ENCODE measurements at places on chromosomes 5 and 9.

- no peak for DNase-seq
These were observed 135.6 kb downstream of the ZNF354C start for GRCh38 chr5:179195561-179196404.

- no peak for DNase-seq
These were observed 7.3 kb downstream of the COL5A1 start for GRCh38 chr9:134648701-134649530.

GRCh38 chr5:58317009-58317408, 142.9 kb downstream of the PLK2 start:
- DNase-seq: no peak

- no peak for DNase-seq
These were observed 2.6 kb downstream of the BASP1 start for GRCh38 chr5:17219992-17220391.

DNA sequence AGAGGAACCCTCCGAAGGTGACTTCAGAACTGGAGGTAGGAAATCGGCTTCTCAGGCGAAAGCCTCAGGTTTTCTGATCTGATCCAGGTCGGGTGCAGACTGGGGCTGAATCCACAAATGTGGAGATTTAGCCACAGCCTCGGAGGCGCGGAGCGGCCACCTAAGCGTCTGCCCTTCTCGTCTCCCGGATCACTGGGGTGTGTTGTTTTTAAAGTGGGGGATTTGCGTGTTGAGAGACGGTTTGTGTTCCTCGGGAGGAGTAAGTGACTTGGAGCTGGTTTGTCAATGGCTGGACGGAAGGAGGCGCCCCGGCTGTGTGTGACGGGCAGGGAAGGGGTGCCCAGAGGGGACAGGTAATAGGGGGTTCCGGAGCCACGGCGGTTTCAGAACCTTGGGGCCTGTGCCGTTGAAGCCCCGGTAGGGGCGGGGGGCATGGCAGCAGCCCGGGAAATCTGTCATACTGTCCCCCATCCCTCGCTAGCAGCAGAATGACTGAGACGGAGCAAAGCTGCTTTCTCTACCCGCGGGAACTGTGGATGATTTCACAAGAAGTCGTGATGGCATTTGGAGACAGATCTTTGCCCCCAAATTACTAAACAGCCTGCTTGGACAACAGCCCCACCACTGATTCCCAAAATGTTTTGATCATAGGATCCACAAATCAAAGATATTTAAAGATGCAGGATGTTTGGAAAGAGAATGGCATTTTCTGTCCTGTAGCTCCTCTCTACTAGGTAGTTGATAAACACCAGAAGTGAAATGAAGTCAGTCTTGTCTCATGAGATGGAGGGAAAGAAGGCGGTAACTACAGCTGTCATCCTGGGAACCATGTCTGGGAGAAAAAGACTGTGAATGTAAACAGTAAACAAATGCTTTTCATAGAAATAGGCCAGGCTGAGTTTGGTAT, 216.5 kb downstream of the PDZD2 start:
- DNase-seq: no peak

DNA sequence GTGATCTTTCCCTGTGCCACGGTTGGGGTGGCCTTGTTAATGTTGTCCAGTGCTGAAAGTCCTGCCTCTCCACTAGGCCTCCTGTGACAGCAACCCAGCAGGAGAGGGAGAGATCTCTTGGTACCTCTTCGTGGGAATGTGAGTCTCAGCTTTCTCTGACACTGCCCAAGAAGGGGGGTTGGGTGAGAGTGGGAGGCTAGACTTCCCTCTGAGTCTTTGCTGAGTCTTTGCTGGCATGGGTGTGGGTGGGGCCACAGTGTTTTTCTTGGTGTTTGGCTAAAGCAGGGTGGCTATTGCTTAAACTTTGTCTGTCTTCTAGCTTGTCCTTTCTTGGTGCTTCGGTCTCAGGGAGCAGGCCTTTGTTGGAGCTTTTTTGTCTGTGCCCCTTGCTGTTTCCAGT, 145.6 kb downstream of the GNA14 start:
- no peak for DNase-seq

GRCh38 chr9:2281803-2282185, 266.6 kb downstream of the SMARCA2 start:
- DNase-seq: no peak

GRCh38 chr5:176440927-176441706, 7.1 kb upstream of the FAF2 start:
- no peak for DNase-seq
